Stimulated activated CD4-positive, alpha-beta T cell treated with anti-CD3 and anti-CD28 coated beads, Interleukin-4, amount 100 ng/mL, for 4 hours (primary cell): ENCODE measurements at places on chromosomes 16 and 17.

GRCh38 chr17:63399856-63400255 lies 46.2 kb downstream of the CYB561 start:
- no peak for DNase-seq

- no peak for DNase-seq
Measured at GRCh38 chr17:14434506-14434905, 133.6 kb downstream of the HS3ST3B1 start.

GRCh38 chr16:12410837-12411490 lies 392.7 kb downstream of the CPPED1 start:
- no peak for DNase-seq

- DNase-seq, result no peak
Measured at GRCh38 chr17:22703204-22703603, 1010.9 kb downstream of the KCNJ18 start.

GRCh38 chr17:83124871-83125514 lies 45.6 kb downstream of the METRNL start:
- no peak for DNase-seq
